ENCODE measurements at places on chromosomes 12 and 14.

GRCh38 chr12:12779007-12779406 lies 6.5 kb upstream of the APOLD1 start:
- DNase-seq, result no peak

DNA sequence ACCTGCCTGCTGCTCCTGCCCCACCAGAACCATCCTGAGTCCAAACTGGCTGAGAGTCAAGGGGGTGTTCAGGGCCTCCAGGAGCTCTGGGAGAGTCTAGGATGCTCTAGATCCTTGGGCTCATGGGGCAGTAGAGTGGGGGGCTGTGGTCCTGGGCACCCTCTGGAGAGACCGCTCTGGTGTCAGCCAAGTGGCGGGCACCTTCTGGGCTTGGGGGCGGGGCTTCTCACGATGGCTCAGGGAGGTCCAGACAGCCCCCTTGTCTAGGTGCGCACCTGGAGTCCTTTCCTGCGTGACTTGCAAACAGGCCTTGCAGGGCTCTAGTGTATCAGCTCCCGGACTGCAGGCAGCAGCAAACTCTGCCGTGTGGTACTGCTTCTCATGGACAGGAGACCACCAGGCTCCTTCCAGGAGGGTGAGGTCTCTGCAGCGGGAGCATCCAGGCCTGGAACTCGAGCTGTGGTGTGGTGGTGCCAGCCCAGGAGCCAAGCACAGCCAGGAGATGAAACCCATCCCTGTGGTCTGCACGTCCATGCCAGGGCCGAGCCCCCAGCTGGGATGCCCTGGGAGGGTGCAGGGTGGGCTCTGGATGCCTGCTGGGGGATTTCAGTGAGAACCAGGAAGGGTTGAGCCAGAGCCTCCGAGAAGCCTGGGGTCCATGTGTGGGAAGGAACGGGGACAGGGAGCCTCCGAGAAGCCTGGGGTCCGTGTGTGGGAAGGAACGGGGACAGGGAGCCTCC lies 15.0 kb downstream of the PACS2 start:
- no peak for DNase-seq

DNA sequence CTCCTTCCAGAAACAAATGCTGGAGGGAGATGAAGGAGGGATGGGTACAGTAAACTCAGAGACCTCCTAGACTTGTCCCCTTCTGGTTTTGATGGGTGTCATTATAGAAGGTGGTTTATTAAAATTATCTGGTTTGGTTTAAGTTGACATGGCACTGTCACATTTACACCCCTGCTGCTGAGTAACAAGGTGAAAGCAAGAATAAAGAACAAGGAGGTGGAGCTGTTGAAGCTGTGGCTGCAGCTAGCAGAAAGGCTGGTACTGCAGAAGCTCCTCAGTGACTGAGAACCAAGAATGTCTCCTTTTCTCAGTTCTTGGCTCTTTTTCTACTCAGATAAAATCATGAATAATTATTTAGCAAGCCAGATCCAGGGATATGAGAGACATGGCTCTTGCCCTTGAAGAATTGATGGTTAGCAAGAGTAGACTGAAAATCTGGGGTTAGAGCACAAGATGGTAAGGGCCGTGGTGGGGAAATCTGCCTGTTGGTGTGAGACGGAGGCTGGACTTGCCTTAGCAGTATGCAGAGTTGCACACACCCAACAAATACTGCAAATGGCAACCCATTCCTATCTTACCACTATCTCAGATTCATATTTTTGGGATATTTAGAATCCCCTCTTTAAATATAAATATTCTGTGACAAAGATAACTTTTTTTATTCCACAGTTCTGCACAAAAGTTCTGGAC lies at the start of gene GZMH:
Gene GZMH, minus strand, starts transcription at position 31 of the 690 bp plus-strand sequence. CDS start 72 bp downstream, outside the sequence.
- DNase-seq, result no peak

DNA sequence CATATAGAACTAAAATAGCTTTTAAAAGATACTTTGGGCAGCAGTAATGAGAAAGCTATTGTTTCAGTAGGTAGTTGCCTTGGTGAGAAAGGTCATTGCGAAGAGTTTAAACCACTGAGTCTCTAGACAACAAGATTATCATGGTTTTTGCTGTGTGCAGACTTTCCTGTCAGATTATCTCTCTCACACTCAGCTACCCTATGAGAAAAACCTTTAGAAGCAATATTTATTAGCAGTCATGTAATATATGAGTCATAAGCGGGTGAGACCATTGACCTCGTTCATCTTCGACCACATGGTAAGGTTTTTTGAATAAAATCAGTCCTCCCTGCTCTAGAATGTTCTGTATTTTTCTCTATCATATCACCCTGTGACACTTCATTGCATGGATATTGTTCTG lies 59.9 kb downstream of the GPR65 start:
- DNase-seq, result no peak

DNA sequence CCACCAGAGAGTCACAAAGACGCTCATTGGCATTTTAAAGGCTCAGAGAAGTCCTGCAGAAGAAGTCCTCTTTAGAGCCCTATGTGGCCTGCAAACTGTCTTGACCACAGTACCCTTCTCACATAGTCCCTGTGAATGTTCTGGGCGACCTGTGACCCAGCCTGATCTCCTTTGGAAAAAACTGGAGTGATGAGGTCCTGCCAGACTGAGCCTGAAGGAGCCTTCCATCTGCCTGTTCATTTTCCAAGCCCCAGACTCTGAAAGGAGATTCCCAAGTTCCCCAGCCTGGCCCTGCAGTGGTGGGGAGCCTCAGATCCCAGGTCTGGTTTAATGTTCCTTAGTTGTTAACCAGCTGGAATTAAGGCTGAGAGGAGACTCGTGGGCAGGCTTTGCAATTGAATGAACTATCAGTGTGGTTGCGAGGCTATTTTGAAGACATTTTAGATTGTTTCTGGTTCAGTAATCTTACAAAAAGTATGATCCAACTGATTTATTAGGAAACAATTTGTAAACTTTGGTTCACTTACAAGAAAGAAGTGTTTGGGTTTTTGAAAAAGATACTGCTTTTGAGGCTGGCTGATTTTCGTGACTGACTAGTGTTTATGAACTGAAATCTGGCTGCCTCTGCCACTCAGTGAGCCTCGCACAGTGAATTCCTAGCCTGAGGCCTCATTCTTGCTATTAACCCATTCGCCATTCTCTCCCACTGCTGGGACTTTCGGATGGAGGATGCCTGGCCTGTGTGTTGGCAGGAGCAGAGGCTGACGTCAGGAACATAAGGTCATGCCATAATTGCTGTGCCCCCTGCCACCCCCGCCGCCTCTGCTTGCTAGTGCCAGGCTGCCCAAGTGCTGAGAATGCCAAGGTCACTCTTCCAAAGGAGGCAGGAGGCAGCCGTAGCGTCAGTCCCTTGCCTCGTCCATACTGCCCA lies 249.0 kb downstream of the CACNA1C start:
- no peak for DNase-seq

DNA sequence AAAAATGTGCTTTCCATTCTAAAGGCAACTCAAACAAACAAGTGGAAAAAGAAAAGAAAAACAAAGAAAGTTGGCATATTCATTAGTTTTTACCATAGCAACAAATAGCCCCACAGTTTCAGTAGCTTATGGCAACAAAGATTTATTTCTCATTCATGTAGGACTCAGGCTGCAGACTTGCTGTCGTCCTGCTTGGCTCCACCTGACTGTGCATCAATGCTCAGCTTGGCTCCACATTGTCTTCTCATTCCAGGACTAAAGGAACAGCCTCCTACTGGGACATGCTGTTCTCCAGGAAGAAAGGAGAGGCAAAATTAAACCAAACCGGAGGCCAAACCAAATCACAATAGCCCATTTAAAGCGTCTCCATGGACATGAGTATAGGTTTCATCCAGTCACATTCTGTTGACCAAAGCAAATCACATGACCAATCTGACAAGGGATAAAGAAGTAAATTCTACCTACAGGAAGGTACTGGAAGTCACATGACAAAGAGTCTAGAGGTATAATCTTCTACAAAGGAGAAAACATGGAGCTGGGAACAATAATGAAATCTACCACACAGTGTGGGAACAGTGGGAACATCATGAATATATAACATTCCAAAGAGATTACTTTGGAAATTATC lies 222.5 kb downstream of the PIK3C2G start:
- no peak for DNase-seq

GRCh38 chr12:107179871-107180270 lies 86.5 kb upstream of the CRY1 start:
- DNase-seq, result no peak

GRCh38 chr12:44833561-44833960 lies 42.6 kb downstream of the NELL2 start:
- DNase-seq, result no peak

- DNase-seq, result no peak
Measured at GRCh38 chr14:82192387-82192786, 658.7 kb upstream of the SEL1L start.

- no peak for DNase-seq
Measured at GRCh38 chr14:72636871-72637270, 257.0 kb downstream of the DPF3 start.

- DNase-seq, result no peak
Measured at GRCh38 chr14:69355607-69356281, 42.4 kb downstream of the ERH start.

DNA sequence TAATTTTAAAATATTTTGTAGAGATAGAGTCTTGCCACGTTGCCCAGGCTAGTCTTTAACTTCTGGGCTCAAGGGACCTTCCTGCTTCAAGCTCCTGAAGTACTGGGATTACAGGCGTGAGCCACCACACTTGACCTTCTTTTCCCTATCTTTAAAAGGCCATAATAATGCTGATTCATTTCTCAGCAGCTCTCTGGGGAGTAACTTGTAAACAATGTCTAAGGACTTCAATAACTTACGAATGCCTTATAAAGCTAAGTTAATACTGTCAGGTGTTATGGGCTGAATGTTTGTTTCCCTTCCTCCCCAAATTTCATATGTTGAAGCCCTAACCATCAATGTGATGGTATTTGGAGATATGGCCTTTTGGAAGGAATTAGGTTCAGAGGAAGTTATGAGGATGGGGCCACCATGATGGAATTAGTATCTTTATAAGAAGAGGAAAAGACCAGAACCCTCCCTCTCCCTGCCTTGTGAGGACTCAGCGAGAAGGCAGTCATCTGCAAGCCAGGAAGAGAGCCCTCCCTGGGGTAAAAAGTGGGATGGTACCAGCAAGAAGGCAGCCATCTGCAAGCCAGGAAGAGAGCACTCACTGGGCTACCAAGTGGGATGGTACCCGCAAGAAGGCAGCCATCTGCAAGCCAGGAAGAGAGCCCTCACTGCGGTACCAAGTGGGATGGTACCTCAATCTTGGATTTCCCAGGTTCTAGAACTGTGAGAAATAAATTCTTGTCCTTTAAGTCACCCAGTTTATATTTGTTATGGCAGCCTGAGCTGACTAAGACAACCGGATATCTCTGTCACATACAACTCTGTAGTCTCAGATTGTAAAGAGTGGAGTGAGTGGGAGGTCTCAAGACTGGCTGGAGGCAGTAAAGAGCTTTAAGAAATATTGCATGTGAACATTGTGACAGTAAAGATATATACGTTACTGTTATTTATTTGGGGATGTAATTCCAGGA lies 16.3 kb upstream of the YBX3 start:
- no peak for DNase-seq

- no peak for DNase-seq
Measured at GRCh38 chr14:91745344-91745743, 13.5 kb upstream of the CATSPERB start.

- no peak for DNase-seq
Measured at GRCh38 chr14:103232031-103232808, 101.8 kb upstream of the EIF5 start.

DNA sequence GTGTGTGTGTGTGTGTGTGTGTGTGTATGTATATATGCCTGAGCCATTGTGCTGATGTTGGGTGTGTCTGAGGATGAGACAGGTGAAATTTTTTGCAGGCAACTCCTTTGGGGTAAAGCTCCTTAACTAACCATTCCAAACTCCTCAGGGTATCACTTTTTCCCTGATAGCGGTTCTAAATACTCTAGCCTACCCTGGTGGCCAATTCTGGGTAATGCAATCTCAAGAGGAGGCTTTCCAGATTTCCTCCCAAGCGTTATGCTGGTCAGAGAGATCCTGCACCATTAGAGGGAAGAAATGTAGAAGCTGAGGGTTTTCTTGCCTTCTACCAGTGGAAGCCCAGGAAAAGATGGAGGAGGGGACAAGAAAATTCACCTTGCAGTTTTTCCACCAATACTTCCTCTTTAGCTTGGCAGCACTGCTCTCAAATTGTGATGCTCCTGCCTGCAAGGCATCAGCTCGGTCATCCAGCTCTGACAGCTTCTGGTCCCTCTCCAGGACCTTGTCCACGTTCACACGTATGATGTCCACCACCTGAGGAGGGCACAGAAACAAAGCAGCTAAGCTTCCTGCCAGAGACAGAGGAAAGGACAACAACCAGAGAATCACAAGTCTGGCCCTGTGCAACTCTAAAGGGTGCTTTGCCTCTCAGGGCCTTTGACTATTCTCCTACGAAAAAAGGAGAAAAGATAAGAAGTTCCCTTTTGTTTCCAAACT lies 4.9 kb downstream of the VAMP1 start:
- DNase-seq, result no peak

DNA sequence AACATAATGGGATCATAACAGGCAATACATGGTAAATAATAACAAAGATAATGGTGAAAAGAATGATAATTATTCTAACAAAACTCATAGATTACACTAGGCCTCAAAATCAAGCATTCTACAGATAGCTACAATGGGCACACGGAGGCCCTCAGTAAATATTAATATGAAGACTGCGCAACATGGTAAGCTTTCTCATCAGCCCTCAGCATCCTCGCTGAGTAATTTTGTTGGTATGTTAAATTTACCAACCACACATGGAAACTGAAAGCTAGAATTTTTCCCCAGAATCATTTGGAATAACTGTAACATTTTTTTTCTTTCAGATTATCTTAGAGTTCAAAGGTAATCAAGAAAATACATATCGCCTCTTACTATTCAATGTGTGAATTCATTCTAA lies 74.2 kb upstream of the PYGL start:
- DNase-seq, result no peak

DNA sequence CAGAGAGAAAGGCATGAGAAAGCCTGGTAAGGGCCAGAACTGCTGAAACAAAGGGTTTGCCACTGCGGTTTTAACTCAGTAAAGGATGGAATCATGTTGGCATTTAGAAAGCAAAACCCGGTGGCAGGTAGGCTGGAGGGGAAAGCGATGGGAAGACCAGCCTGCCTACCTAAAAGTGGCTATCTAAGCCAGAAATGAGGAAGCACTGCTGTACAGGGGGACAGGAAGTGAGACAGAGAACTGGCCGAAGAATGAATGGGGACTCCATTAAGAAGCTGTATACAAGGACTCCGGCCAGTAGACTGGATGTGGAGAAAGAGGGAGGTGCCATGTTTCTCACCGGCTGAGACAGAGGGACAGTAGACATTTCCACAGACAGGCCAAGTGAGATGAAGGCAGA lies 48.2 kb downstream of the PPM1H start:
- no peak for DNase-seq
